ENCODE measurements at places on chromosomes 5 and 9.

- no peak for DNase-seq
These were observed 795 bp downstream of the NDUFAF2 start for GRCh38 chr5:60945813-60946187.

DNA sequence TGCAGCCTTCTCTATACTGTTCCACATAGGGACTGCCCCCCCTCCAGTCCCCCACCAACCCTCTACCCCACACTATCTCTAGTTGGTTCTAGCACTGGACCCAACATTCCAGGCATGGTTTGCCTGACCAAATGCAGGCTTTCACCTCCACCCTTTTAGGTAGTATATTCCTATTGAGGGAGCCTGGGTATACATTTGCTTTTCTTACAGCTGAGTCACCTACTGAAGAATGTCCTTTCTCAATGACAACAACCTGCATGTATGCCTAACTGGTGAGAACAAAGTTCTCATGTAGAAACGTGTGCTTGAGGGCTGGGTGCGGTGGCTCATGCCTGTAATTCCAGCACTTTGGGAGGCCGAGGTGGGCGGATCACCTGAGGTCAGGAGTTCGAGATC, 8.2 kb downstream of the TNIP1 start:
- DNase-seq: no peak

DNA sequence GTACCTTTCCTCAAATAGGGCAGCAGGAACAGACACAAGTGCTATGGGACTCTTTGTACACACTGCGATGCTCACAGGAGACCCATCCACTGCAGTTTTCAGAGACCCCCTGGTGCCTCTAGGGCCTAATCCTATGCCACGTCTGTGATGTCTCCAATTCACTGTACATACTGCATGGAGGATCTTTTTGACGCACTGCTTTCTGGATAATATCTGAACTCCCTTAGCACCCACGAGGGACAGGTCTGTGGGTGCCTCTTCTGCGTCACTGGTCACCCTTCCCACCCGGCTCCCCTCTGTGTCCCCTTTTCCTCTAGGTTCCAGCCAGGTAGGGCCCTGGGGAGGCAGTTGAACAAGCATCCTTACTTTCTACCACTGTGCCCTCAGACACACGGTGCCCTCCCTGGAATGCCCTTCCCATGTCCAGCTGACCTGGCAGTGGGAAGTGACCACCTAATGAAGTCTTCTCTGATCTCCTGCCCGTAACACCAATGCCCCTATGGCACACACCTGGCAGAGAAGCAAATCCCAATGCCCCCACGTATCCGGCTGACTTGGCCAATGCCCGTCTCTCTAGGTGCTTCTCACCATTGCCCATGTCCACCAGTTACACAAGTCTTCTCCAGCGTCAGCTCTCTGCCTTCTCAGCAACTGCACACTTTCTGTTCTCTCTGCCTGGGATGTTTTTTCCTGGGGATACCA, 41.5 kb downstream of the FOXI1 start:
- DNase-seq: no peak

DNA sequence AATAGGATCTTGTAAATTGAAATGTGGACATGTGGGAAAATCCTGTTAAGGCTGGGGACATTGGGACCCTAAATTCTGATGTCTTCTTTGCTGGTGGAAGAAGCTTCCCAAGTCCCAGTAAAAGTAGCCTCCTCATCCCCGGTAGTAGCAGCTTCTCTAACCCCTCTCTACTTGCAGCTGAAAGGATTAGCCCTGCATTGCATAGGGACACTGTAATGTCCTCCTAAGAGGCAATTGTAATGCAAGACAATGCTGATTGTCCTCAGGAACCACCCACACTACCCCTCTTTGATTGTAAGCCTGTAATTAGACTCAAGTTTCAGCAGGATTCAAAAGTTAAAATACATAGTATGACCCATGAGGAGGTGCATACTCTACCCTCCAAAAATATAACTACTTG, 1938.4 kb upstream of the C9orf72 start:
- DNase-seq: no peak

GRCh38 chr9:2809692-2810419, 34.0 kb downstream of the PUM3 start:
- no peak for DNase-seq

- no peak for DNase-seq
These were observed 8.7 kb downstream of the UBQLN1 start for GRCh38 chr9:83698976-83699585.

DNA sequence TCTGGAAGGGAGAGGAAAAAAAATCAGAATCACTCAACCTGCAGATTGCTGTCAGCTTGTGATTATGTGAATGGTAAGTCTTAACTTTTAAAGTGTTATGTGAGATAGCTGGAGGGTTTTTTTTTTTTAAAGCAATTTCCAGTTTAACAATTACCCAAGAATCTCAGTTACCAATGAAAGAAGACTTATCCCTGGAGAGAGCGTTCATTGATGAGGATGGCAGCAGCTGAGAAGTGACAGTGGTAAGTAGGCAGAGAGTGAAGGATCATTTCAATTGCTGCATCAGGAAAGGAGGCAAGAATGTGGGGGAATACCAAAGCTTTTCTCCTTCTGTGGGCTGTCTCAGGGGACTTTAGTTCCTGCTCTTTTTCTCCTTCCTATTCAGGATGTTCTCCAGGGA, 370.2 kb upstream of the C9orf72 start:
- DNase-seq: no peak

DNA sequence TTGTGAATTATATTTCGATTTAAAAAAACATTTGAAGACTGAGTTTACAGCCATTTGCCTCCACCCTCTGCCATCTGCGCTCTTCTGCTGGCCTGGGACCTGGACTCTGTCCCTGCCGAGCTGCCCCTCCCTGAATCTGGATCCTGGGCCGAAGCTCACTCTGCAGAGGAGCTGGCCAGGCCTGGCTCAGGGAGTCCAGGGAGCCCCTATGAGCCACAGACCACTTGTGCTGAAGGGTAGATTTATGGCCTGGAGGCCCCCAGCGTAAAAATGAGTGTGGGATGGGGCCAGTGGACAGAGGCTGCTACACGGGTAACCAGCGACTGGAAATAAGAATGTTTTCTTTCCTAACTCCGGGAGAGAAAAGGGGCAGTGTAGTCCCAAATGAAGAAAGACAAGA, 129.8 kb downstream of the FGF18 start:
- no peak for DNase-seq

DNA sequence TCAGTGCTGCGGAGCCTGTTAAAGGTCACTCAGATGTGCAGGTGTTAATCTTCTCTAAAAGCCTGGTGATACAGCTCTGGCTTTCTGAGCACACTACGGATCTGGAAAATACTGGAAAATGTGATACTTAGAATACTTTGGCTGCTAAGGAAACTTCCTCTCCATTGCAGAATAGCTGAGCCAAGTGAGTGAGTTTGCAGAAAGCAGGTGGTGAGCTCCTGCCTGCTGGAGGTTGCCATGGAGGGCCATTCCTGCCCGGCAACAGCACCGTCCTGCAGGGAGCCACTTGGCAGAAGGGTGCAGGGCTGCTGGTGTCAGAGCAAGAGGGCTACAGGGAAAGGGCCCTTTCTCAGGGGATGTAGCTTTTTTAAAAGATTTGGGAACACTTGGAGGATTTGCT, 40.7 kb downstream of the SECISBP2 start:
- DNase-seq: peak; percentile 20

GRCh38 chr9:125701351-125701750, 5.7 kb downstream of the MAPKAP1 start:
- no peak for DNase-seq

DNA sequence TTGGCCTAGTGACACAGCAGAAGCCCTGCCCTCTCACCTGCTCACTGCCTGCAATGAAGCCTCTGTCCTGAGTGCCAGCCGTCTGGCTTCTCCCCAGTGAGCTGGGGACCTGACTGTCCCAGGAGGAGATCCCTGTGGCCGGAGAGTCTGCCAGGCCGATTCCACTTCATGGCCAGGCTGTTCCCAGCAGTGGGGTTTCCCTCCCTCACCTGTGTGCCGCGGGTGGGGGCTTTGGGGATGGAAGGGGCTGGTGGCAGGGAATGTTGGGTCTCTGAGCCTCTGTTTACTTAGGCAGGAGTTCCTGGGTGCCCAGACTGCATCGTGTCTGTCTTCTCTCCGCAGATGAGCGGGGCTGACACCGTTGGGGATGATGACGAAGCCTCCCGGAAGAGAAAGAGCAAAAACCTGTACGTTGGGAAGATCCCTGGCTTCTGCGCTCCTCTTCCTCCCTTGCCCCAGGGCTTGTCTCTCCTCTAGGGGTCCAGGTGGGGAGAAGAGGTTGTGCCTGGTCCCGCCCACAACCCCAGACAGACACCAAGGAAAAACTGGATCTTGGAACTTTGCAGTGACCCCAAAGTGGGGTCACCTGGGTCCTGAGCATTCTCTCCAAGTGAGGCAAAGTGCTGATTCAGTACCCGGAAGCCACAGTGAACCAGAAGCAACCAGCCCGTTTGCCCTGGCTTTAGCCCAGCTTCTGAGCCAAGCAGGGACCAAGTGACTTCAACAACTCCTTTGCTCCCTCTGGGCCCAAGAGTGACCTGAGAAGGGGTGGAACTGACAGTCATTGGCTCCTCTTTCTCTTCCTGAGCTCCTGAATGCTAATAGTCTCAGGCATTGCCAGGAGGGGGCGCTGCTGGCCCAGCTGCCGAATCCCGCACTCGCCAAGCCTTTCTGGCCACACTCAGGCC, 127.7 kb downstream of the RGS3 start:
- peak; percentile 77 for DNase-seq

DNA sequence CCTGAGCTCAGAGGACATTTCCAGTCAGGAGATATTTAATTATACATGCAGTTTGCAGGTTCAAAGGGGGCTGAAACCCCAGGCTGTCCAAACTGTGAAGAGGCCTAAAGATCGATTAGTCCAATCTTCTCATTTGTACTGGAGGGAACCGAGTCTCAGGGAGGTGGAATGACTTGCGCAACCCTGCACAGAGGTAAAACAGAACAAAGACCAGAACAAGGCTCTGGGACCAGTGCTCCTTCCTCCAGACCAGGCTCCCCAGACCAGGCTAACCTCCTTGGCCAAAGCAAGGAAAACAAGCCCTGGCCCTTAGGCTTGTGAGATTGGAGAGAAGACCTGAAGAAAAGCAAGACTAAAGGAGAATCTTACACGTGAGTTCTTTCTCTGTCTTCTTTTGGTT, 120.8 kb downstream of the ENC1 start:
- DNase-seq: no peak

DNA sequence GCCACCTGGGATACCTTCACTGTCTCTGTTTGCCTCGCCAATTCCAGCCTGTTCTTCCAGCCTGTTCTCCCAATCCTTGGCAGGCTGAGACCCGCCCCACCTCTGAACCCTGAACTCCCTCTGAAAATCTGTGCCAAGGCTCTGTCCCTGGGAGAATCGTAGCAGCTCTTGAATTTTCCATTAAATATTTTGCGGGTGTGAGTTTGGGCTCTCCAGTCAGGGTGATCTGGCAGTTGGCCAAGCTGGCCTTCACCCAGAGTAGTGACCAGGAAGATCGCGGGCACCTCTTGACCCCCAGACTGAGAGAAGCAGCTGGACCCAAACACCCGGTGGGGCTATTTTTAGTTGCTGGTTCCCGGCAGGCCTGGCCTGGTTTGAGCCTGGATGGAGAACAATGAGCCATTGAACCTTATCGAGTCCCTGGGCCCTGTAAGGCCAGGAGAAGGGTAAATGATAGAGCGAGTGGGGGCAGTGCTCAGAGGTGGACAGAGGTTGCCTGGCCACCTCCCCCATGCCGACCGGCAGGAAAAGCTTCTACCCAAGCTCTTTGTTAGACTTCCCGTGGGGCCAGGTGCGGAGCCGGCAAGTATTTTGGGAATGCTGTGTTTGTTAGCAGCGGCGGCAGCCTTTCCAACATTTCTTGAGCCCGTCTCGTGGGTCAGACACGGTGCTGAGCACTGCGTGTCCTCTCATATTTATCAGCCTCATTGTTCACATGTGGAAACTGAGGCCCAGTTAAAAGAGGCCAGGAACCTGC, 146.2 kb downstream of the RGS3 start:
- DNase-seq: no peak

GRCh38 chr5:172943283-172943841, 15.9 kb upstream of the RPL26L1 start:
- DNase-seq: no peak

DNA sequence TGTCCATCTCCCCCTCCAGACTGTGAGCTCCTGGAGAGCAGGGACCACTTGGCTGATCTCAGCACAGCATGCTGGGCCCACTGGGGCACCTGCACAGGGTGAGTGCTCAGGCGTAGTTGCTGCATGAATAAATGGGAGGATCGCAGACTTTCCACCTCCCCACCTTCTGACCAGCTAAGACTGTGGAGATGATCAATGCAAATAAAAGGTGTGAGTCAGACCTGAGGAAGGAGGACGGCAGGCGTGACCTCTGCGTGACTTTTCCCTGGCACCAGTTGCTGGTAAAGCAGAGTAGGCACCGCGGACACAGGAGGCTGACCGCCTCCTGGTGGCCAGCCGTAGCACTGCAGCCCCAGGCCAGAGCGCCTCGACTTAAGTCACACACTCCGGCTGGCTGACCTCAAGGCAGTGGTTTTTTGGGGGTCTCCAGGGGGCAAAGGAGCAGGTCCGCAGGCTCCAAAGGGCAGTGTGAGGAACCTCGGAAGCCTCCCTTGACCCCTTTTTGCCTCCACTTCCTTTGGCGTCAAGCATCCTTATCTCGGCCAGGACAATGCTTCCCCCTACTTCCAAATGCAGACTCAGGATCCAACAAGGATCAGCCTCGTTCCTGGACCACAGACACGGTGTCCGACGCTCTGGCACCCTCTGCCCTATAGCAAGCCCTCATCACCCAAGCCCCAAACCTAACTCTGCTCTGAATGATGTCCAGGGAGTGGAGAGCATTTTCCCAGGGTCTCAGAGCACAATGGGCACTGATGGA, 12.7 kb upstream of the TDRD7 start:
- peak; percentile 53 for DNase-seq

GRCh38 chr9:37999588-38000189, 69.3 kb downstream of the SHB start:
- DNase-seq: no peak

DNA sequence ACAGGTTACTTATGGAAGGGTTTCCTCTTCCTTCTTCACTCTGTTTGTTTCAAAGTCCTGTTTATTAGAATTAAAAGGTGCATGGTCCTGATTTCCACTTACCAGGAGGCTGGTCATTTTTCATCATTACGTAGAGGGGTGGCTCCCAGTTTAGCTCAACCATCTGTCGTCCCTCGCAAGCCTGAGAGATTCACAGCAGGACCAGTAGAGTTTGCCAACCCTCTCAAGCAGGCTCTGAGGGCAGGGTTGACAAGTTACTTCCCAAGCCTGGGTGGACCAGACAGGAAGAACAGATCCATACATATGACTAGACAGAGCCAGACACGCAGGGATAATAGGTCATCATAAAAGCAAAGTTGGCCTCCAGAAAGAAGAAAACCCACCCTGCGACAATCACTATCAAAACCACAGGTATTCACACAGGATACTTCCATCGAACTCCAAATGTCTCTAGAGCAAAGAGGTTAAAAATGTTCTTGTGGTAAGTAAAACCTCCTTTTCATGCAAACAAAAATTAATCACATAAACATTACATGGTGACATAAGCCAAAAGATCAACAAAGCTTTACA, 151.9 kb downstream of the ELAVL2 start:
- no peak for DNase-seq

DNA sequence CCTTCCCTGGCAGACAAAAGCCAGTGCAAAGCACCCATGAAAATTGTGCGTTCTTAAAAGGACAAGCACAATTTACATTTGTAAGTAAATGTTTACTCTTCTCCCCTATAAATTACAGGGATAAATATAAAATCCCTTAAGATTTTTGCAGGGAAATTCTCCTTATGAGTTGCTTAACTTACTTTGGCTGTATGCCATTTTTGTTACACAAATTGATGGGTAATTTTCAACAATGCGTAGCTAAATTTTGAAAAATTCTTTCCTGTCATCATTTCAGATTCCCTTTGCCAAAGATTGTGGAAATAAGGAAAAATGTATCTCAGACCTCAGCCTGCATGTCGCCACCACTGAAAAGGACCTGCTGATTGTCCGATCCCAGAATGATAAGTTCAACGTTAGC, 64.2 kb upstream of the ITGA2 start:
- DNase-seq: no peak

All from D721Med (cell line).